T-cell (primary cell): ENCODE measurements at places on chromosomes 3 and 15. TPM values are rescaled to one million over a fixed set of nuclear protein-coding genes. Genes with fewer than 3 reads are reported as not detected.

- H3K36me3 ChIP-seq = peaks cover 8% of the 10 kb centered on the region
- no peak for DNase-seq
- no peaks in the 10 kb centered on the region for H3K4me1 ChIP-seq
- no peak overlapping the region for H3K4me3 ChIP-seq
- no peaks in the 10 kb centered on the region for H3K27me3 ChIP-seq
Observed at GRCh38 chr3:67529337-67529736, 125.1 kb downstream of the SUCLG2 start.

The LNP1 gene
- 1.4 TPM for total RNA-seq

The STRIT1 gene
- total RNA-seq = not detected

- no peak overlapping the region for H3K4me3 ChIP-seq
- no peak for DNase-seq
- no peak overlapping the region for H3K27ac ChIP-seq
- H3K27me3 ChIP-seq = no peaks in the 10 kb centered on the region
- H3K4me1 ChIP-seq = no peaks in the 10 kb centered on the region
- no peaks in the 10 kb centered on the region for H3K36me3 ChIP-seq
Observed at GRCh38 chr3:97579365-97579764, 185.2 kb upstream of the ARL6 start.

DNA sequence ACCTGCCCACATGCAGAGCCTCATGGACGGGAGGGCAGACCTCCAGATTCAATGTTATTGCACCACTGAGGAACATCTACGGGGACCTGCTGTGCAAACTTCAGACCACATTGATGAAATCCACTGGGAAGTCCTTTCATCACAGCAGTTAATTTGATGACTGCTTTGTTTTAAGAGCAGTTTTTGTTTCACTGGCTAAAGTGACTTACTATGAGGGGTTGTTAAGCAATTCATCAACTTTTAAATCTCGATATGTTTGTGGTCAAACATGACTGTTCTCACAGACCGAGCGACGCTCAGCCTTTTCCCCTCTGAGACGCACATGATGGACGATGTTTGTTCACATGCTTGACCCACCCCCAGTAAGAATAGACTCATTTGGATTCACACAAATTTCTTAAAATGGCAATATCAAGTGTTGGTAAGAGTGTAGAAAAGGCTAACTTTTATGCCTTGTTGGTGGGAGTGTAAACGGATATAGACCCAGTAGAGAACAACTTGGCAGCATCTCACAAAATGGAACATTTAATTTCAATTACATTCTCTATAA is 35.9 kb upstream of the IREB2 start:
- no peak overlapping the region for H3K27ac ChIP-seq
- no peaks in the 10 kb centered on the region for H3K4me1 ChIP-seq
- peaks cover 20% of the 10 kb centered on the region for H3K27me3 ChIP-seq
- H3K4me3 ChIP-seq = no peak overlapping the region

DNA sequence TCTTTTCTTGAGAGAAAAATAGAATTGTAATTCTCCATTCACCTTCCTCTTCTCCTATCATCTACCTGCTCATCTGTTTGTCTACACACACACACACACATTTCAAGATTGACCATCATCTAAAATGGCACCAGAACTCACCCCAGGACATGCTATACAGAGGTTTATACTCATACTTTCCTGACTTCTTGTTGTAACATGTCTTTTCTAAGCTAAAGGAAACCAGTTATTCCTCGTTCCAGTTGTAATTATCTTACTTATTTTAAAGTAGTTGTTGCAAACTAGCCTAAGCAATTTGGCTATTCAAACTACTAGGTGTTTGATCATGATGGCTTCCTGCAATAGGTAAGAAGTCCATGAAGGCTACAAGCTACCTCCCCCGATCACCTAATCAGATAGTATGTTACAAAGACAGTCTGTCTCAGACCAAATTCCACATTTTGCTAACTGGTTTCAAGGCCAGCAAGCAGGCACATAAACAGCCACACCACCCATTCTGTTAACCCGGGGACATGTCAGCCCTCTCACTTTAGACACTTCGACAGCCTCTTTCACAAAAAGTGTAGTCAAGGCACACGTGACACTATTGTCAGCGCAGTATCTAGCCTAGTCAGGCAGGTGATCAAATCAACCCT is 189.7 kb downstream of the SHQ1 start:
- no peak overlapping the region for H3K4me3 ChIP-seq
- no peak overlapping the region for H3K27ac ChIP-seq
- H3K27me3 ChIP-seq = no peaks in the 10 kb centered on the region
- DNase-seq = no peak

The PAQR9 gene
- total RNA-seq = not detected

DNA sequence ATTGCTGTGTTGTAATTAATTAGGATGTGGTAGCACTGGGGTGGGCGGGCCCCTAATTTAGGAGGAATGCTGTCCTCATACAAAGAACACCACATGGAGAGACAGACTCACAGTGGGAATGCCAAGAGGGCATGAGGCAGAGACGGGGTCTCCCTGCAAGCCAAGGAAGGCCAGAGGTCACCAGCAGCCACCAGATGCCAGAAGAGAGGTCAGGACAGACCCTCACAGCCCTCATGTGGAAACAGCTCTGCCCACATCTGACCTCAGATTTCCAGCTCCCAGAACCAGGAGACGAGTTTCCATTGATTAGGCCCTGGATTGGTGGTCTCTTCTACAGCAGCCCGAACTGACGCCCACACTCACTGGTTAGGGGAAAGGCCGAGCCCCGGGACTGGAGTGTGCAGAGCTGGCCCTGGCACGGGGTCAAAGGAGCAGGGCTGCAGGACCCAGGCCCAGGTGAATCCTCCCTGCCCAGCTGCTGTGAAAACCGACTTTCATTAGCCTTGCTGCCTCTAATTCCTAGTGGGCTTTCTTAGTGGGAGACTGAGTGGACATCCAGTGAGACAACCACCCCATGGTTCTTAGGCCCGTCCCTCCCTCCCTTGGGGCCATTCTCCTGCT is 43.0 kb upstream of the SLC41A3 start:
- DNase-seq = no peak
- no peak overlapping the region for H3K4me3 ChIP-seq
- no peaks in the 10 kb centered on the region for H3K4me1 ChIP-seq
- H3K36me3 ChIP-seq = no peaks in the 10 kb centered on the region
- H3K27ac ChIP-seq = no peak overlapping the region

DNA sequence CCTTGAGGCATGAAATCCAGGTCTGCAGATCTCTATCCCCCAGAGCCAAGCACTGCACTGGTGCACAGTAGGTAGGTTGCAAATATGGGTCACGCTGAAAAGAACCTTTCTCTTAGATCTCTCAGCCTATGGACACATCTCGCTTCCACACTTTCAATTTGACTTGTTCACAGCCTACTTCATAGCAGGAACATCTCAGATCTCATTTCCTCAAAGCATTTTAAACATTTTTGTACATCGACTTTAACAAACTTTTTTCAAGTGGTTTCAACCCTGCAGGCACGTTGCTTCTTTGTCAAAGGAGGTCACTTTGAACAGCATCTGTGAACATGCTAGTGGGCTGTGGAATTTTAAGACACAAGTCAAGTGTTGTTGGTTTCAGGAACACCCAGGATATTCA is 76.0 kb downstream of the SLC12A8 start:
- H3K4me1 ChIP-seq = peaks cover 14% of the 10 kb centered on the region
- H3K4me3 ChIP-seq = no peak overlapping the region
- DNase-seq = no peak
- H3K36me3 ChIP-seq = no peaks in the 10 kb centered on the region
- H3K27me3 ChIP-seq = no peaks in the 10 kb centered on the region

GRCh38 chr3:197913641-197914380 is 36.2 kb upstream of the RPL35A start:
- H3K4me1 ChIP-seq = no peaks in the 10 kb centered on the region
- peaks cover 3% of the 10 kb centered on the region for H3K36me3 ChIP-seq
- no peak overlapping the region for H3K27ac ChIP-seq
- no peaks in the 10 kb centered on the region for H3K27me3 ChIP-seq

DNA sequence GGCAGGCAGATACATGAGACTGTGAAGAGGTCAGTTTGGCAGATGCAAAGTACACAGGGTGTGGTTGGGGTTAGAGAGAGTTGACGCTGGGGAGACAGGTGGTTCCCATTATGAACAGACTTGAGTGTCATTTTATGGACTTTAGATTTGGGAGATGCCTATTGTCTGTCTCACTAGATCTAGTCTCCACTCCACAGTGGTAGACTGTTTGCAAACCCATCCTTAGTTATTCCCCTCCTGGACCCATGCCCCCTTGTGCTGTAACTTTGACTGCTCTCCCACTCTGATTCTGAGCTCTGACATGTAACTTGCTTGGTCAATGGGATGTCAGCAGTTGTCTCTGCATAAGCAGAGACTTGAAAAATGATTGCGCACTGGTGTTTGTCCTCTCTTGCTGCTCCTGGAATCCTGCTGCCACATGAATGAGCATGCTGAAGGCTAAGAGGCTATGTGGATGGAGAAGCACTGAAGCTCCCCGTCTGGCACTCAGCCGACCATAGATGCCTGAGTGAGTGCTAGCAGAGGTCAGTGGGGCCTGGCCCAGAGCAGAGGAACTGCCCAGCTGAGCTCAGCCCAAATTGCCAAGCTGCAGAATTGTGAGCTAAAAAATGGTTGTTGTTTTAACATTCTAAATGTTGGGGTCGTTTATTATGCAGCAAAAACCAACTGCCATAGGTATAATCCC is 88.2 kb downstream of the FAM43A start:
- H3K4me3 ChIP-seq = no peak overlapping the region
- no peaks in the 10 kb centered on the region for H3K36me3 ChIP-seq
- no peak for DNase-seq
- H3K27ac ChIP-seq = no peak overlapping the region
- peaks cover 27% of the 10 kb centered on the region for H3K27me3 ChIP-seq

DNA sequence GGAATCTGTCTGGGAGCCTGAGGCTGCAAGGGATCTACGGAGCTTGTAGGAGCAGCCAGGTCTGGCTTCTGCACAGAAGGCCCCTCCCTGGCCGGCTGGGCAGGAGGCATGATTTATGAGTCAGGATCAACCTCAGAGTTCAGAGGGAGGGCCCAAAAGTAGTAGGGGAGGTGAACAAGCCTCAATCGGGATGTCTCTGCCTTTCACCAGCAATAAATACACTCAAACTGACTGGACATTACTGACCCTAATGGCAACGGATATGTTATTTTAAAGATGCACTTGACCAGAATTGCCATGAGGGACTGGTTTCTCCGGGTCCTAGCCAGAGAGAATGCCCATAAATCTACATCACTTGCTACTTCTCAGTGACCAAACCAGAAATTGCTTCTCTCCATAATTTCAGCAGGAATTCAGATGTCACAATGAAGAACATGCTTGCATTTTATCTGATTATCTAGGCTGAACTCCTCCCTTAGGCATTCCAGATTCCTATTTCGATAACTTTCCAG is 109.6 kb upstream of the LMOD3 start:
- no peaks in the 10 kb centered on the region for H3K36me3 ChIP-seq
- no peak for DNase-seq
- H3K27me3 ChIP-seq = no peaks in the 10 kb centered on the region
- H3K27ac ChIP-seq = no peak overlapping the region
- peaks cover 6% of the 10 kb centered on the region for H3K4me1 ChIP-seq

DNA sequence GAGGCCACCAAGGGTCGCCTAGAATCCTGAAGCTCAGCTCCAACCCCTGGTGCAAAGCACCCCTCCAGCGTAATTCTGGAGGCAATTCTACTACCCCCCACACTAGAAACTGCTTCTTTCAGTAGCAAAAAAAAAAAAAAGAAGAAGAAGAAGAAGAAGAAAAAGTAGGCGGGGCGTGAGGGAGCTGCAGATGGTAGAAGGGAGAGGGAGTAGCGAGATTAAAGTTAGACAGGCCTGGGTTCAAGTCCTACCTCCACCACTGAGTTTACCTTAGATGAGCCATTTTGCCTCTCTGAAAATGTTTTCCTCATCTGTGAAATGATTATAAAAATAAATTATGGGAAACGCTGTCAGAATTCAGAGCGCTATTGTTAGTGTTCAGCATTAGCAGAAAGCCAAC is 913 bp downstream of the FAM174B start:
- no peak overlapping the region for H3K27ac ChIP-seq
- H3K36me3 ChIP-seq = no peaks in the 10 kb centered on the region

DNA sequence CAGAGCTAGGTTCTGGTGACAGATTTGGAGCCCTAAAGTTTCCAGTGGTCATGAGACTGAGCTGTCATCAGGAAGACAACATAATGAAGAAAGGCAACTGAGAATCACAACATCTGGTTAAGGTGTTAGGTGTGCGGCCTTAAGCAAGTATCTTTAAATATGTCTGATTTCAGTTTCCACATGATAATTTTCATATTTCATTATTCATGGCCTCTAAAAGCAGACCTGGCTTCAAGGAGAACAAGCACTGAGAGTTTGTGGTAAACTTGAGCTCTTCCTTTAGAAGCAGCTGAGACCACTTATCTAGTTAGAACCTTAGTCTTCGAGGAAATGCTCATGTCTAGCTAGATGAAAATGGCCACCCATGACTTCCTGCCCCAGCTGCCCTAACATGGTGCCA is 25.7 kb upstream of the MYLK start:
- no peaks in the 10 kb centered on the region for H3K4me1 ChIP-seq
- H3K27ac ChIP-seq = no peak overlapping the region
- no peaks in the 10 kb centered on the region for H3K36me3 ChIP-seq
- no peak for DNase-seq
- no peaks in the 10 kb centered on the region for H3K27me3 ChIP-seq
- H3K4me3 ChIP-seq = no peak overlapping the region

DNA sequence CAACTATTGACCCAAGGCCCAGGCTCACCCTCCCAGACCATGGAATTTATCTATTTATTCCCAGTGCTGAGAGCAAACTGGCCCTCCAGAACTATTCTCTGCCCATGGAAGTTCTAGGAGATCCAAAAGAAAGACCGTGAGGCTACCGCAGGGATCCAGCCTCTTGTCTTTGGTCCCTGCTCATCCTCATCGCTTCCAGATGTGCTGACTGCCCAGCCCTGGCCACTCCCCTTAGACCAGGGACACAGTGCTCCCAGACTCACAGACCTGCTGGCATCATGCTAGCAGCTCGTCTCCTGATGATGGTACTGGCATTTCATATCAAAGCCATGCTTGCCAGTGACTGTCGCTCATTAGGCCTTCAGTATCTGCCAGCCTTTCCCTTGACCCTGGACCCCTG is 405.7 kb upstream of the PPP2R3A start:
- no peaks in the 10 kb centered on the region for H3K27me3 ChIP-seq
- H3K36me3 ChIP-seq = no peaks in the 10 kb centered on the region
- no peak overlapping the region for H3K4me3 ChIP-seq
- no peak overlapping the region for H3K27ac ChIP-seq

DNA sequence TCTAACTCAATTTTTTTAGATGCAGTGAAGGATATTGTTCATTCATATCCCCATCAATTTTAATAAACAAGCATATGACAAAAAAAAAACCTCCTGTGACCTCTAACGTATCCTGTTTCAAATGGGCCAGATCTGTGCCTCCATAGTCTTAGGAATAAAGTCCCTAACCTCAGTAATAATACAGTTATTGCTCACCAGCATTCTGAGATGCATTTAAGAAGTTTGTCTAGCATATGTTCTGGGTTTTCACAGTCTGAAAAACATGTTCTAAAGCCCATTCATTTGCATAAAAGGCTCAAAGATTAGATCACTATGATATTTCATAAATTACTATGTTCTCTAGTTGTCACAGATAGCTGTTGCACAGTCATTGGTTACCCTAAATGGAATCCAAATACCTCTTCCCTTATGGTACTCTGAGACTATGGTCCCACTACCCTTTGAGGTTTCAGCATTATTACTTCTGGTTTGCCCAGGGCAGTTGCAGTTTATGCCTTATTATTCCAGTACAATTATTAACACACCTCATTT is 190.1 kb downstream of the ZIC4 start:
- no peak overlapping the region for H3K4me3 ChIP-seq
- H3K36me3 ChIP-seq = no peaks in the 10 kb centered on the region
- no peaks in the 10 kb centered on the region for H3K27me3 ChIP-seq
- no peak overlapping the region for H3K27ac ChIP-seq
- H3K4me1 ChIP-seq = no peaks in the 10 kb centered on the region
